CD4-positive, alpha-beta T cell treated with Interleukin-6 at 100 ng/mL for 8 hours (primary cell): ENCODE measurements at places on chromosomes 5 and 9.

DNA sequence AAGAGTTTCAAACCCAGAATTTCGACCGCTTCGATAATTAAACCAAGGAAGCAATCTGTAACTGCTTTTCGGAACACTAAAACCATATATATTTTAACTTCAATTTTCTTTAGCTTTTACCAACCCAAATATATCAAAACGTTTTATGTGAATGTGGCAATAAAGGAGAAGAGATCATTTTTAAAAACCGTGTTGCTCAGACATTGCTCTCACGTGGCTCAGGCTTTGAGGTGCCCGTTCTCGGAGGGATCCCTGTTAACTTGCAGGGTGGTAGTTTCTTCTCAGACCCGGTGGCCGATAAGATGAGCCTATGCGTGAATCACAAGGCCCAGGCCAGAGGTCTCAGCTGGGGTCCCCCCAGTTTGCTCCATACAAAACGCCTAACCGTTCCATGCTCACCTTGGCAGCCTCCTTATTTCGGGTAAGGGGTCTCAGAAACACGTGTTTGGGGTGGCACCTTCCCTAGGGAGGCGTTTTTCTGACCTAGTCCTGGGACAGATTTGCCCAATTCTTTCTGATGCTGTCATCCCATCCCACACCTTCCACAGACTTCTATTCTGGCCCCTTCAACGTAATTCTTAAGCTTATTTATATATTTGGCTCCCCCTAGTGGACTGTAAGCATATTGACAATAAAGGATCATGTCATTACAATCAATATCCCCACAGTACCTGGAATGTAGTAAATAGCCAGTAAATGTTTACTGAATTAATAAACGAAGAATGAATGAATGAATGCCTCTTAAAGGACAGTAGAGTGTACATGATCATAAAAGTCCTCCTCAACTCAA, 48.1 kb downstream of the THBS4 start:
- peak; percentile 46 for DNase-seq

- DNase-seq, result peak; percentile 64
Observed at GRCh38 chr9:92986176-92987119, 39.1 kb downstream of the FGD3 start.

- no peak for DNase-seq
Observed at GRCh38 chr5:56011835-56012234, 17.1 kb upstream of the IL6ST start.

DNA sequence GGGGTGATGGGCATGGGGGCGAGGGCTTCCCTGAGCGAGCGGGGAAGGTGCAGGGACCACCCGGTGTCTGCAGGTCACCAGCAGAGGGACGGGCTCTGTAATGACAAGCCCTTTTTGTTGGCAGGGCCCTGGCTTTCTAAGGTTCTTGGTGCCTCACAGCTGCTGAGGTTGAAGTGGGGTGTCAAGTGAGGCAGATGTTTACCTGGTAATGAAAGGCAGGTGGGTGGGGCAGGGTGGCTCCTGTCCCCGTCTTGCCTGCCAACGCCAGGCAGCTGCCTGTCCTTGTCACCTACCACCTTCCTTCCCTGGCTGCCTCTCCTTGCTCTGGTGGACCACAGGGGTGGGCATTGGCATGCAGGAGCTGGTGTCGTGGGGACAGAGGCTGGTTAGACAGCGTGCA, 41.0 kb upstream of the SEMA4D start:
- peak; percentile 40 for DNase-seq

- no peak for DNase-seq
Observed at GRCh38 chr9:113343732-113344231, 3.7 kb upstream of the WDR31 start.

DNA sequence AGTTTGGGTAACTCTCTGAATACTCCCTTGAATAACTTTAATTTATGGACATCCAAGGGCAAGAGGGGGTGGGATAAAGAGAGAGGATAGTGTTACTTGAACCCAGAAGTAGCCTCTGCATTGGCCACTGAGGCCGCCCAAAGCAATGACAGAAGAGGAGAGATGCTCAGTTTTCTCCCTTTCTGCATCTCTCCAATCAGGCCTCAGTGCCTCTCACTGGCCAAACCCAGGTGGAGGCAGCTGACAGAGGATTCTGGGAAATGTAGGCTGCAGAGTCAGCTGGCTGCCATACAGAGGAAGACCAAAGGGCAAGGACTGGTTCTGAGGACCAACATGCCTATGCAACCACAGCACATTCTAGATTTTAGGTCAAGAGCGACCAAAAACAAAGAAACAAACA, 719.4 kb downstream of the MAT2B start:
- no peak for DNase-seq

GRCh38 chr9:136773386-136774044, 9.2 kb upstream of the LCN15 start:
- DNase-seq, result no peak

GRCh38 chr5:145062280-145063062, 772.7 kb downstream of the PRELID2 start:
- DNase-seq, result no peak

- DNase-seq, result no peak
Observed at GRCh38 chr5:172672681-172673080, 31.6 kb downstream of the NEURL1B start.

DNA sequence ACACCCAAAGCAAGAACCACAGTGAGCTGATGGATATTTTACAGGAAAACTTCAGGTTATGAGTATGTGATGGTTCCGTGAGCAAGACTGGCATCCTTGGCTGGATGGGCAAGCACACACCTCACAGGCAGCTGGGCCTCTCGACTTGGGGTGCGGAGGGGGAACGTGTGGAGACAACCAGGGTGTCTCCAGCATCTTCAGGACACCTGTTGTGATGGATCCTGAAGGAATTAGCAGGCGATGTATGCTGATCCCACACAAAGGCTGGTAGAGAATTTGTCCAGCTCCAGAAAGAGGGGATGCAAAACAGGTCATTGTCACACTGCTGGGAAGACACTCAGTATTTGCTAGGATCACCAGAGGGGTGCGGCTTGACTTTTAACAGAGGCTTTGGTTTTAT, 42.7 kb downstream of the SECISBP2 start:
- no peak for DNase-seq

DNA sequence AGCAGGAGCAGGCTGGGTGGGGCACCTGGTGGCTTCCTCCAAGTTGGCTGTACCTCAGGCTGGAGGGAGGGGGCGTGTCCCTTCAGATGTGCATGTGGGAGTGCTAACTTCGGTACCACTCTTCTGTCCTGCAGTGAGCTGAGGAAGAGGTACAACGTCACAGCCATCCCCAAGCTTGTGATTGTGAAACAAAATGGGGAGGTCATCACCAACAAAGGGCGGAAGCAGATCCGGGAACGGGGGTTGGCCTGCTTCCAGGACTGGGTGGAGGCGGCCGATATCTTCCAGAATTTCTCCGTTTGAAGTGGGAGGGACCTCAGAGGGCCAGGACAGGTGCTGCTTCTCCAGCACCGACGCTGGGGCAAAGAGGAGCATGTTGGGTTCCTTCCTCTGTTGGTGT, 9.3 kb downstream of the NXNL2 start:
- DNase-seq, result no peak

DNA sequence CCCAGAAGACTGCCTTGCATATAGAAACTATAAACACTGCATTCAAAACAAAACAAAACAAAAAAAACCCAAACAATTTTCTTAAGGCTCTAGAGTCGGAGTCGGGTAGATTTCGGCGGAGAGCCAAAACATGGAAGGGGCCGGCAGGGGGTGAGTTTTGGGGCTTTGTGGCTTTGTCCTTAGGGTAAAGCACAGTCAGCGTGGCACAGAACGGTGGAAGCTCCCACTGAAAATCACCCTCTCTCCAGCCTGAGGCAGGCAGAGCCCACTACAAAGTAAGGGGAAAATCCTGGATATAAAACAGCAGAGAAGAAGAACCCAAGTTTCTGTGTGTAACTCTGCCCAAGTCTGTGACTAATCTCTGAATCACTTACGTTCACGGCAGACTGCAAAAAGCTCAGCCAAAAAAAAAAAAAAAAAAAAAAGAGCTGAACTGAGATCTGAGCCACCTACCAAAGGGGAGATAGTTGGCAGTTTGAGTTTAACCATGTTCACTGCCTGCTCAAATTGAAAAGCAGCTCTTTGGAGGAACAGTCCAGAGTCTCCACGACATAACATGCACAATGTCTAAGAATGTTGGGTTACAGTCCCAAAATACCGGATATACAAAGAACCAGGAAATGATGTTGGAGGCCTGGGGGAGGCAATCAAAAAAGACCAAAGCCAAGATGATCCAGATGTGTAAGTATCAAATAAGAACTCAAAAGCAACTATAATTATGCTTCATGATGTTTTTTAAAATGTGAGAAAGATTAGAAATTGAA, 26.6 kb upstream of the OR2K2 start:
- DNase-seq, result no peak

DNA sequence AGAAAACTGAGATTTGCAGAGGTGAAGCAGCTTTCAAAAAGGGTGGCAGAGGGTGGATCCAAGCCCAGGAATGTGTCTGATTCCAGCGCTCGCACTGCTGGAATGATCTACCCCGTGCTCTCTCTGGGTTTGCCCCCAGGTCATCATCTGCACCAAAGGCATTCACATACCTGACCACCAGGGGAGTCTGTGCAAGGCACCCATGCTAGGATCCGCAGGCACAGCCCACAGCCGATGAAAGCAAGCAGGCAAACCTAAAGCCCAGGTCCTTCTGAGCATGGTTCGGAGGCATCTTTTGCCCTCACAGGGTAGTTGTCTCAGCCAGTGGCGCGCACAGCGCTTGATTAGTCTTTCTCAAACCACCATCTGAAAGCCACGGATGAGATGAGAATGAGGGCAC, 56.6 kb downstream of the TEK start:
- DNase-seq, result no peak

- DNase-seq, result no peak
Observed at GRCh38 chr5:148653291-148653835, 964 bp downstream of the HTR4 start.

DNA sequence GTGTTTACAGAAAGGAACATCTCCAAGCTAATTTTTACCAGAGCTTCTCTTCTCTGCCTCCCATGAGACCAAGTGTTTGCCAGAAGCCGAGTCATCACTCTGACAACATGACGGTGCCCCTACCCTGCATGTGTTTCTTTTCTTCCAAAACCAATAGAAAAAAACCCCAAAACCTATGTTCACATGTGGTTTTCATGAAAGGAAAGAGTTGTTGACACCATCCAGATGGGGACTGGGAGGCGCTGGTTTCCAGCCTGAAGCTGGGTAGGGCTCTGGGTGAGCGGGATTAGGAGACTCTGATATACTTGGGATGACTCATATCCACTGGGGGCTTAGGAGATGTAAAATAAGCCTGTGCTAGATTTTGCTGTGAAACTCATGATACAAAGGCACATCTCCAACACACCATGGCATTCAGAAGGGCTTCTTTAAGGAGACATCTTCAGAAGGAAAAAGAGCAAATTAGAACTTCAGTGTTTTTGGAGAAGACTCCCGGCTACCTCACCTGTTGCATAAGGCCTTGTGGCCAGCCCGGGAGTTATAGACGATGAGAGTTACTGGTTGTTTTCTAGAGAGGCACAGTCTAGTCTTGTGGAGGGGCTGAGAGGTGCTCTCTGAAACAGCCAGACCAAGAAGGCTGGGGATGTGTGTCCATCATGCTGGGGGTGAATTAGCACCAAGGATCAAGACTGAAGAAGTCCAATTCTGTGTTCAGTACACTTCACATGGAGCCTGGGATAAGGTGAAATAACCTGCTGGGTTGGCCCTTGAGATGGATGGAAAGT, 108.9 kb upstream of the LHFPL2 start:
- DNase-seq, result no peak

DNA sequence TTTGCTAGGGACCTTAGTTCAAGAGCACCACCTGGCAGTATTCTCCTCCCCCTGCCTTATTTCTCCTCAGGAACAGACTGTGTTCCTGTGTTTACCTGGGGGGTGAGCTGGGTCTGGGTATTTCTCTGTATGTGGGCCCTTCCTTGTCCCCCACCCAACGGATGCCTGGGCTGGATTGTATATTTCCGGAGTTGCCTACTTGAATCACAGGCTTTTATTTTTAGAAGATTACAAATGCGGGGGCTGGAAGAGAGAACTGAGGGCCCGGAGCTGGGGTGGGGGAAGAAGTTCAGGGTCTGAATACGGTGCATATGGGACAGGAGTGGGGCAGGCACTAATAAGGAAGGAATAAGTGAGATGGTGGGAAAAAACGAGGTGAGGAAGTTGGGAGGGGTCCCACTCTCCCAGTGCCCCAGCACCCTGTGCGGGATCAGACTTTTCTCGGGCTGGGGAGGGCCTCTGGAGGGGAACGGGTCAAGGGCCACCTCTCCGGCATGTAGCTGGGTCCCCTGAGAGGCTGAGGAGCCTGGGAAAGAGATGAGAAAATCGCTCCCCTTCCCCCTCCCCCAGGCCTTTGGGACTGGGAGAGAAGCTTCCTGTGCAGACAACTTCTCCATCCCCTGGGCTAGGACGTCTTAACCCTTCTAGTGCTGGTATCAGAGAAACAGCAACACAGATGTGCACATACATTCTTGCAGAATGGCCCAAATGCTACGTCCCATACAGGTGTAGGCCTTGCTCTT, 42.1 kb downstream of the PCDH1 start:
- DNase-seq, result no peak

DNA sequence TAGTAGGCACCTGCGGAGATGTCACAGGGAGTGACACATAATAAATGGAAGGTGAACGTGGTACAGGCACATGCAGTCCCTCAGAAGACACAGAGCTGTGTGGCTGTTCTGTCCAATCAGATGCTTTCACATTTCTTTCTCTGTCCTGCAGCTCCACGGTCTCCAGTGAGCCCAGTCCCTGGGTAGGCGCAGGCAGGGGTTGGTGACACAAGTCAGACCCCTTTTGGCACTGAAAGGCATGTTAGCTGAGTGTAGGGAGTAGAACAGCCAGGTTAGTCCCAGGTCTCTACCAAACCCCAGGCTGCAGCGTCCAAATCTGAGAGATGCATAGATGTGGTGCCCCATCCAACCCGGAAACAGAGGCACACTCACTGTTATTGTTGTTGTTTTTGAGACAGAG, 2.8 kb downstream of the SLC31A2 start:
- no peak for DNase-seq

DNA sequence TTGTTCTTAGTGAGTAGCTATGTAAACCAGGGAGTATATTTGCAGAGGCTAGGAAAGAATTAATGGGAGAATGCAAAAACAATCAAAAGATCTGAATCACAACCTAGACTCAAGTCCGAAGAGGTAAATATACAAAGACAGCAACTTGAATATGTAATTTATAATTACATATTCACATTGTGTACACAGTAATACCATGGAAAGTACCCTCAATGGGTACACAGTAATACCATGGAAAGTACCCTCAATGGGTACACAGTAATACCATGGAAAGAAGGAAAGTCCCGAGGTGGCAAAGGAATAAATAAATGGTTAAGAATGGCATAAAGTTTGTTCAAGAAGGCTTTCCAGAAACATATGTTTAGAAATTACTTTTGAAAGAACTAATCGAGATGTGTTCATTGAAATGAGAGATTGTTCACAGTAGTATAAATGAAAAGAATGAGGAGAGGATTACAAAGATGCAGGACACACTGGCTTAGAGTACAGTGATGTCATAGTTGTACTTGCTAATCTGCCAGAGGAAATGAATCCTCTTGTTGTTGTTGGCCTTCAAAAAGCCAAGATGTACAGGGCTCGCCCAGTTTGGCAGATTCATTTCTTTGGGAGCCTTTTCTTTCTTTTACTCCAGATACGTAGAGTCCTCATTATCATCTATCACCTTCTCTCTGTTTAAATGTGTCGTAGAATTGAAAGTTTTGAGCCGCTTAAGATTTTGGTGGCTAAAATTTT, 116.0 kb downstream of the UNC13B start:
- no peak for DNase-seq

- DNase-seq, result no peak
Observed at GRCh38 chr9:125754096-125754495, 6.9 kb downstream of the PBX3 start.

- peak; percentile 50 for DNase-seq
Observed at GRCh38 chr9:70413464-70413798, 1.0 kb downstream of the KLF9 start.
